Effector CD8-positive, alpha-beta T cell (primary cell): ENCODE measurements at places on chromosomes 2 and 18.

GRCh38 chr18:69774831-69775230, 172.8 kb downstream of the CD226 start:
- no peak for DNase-seq

DNA sequence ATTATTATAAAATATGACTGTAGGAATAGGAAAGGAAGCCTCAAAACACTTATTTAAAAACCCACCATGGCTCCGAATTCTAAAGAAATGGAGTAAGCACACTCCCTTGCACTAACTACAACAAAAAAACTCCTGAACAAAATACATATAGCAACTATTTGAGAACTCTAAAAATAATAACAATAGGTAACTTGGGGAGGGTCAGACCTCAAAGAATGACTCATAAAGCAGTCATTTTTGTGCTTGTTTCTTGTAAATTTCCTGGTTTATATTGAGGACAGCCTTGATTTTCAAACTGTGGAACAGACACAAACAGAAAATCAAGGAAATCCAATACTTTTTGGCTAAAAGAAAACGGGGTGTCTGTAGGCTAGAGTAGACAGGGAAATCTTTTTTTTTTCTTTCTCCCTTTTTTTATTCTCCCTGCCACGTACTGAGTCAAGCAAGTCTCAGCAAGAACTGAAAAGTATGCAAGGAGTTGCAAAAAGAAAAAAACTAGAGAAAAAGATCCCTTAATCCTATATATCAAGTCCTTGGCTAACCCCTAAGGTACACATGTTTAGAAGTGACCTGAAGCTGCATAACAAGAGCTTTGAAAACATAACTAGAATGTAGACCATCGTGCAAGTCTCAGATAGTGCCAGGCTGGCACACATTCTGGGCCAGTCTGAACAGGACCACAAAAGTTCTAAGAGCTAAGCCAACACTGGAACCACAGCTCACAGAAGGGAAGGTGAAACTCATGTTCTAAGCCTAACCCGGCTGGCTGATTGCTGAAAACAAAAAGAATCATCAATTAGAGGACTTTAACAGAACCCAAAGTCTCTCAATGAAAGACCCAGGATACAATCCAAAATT, 403.1 kb upstream of the LYPD1 start:
- no peak for DNase-seq

DNA sequence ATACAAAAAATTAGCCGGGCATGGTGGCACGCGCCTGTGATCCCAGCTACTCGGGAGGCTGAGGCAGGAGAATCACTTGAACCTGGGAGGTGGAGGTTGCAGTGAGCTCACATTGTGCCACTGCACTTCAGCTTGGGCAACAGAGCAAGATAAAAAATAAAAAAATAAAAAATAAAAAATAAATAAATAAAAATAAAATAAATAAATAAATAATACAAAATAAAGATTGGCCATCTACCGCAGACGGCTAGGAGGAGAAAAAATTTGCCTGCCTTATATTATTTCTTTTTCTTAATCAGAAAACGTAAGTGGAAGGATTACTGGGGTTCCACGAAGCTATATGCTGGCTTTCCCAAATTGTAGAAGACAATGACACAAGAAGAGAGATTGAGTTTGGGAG, 229.7 kb downstream of the EPHA4 start:
- no peak for DNase-seq

DNA sequence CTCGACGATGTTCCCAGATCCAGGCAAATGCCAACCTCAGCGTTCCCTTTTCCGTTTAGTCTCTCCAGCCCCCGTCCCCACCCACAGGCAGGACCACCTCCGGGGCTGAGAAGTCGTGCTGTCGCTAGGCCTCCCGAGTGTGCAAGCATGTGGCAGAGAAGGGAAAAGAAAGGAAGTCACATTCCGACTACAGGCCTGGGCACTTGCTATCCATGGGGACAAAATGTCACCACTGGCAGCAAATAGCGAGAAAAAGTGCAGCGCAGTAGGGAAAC, 420 bp downstream of the PIGN start:
- DNase-seq, result no peak

- DNase-seq, result no peak
Observed at GRCh38 chr2:200747668-200748618, 63.8 kb upstream of the BZW1 start.

DNA sequence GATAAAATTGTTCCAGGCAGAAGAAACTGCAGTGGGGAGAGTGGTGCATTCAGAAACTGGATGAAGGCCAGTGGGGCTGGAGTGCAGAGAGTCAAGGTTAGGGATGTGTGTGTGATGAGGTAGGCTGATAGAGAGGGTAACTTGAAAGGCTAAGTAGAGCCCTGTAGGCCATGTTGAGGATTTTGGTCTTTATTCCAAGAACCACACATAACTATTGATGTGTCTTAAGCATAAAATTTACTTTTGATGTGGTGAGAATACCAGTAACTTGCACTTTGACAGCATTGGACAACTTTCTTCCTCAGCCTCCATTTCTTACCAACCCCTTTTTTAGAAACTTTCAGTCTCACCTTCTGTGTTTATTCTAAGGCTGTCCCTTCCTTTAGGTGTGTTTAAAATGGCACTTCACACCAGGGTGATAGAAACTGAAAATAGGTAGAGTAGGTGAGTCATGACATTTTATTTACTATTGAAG, 22.6 kb downstream of the MTX2 start:
- DNase-seq, result no peak

DNA sequence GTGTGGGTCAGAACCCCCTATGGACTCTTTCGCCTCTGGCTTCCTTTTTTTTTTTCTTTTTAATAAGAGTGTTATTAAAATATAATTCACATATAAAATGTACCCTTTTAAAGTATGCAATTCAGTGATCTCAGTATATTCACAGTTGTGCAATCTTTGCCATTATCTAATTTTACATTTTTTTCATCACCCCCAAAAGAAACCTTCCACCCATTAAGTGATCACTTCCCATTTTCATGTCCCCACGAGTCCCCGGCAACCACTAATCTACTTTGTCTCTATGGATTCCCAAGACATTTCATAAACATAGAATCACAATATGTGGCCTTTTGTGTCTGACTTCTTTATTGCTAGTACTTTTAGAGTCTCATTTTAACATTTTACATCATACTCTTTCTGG, 38.7 kb upstream of the ANXA4 start:
- no peak for DNase-seq

DNA sequence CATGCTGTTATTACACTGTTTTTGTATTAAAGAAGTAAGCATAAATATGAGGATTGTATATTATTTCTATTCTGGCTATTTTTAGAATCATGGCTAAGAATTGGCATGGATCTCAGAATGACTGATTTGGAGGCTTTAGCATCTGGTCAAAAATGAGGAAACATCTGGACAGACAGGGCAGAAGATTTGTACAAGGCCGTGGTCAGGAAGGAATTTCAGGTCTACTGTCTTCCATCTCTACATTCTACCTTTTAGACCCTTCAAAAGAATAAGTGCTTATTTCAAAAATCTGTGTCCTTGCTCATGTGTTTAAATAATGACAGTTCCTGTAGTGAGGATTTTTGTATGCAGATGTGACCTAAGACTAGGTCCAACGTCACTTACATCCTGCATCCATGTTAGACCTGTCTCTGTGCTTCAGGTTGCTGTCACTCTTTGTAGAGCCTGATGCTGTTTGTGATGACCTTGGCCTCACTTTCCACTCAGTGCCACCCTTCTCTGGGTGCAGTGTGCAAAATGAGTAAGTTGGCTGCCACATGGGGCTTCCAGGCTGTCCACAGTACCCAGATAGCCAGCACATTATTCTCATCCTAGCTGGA, 54.7 kb upstream of the B3GNT2 start:
- DNase-seq, result no peak

- no peak for DNase-seq
Observed at GRCh38 chr2:147792966-147793617, 51.7 kb upstream of the ACVR2A start.

DNA sequence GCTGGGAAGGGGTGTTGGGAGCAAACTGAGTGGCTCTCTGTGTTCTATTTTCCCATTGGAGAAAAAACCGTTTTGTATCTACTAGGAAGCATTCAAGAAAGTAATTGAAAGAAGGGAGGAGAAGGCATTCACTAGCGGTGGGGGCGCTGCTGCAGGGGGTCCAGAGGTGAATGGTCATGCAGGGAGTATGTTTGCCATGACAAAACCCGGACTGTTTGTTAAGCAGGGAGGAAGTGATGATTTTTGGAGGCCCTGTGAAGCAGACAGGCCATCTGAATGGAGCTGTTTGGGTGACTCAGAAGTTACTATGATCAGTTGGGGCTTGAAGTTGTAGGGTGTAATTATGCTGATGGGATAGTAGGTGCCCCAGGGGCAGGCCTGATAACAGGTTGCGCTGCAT, 7.0 kb downstream of the TAF4B start:
- no peak for DNase-seq

DNA sequence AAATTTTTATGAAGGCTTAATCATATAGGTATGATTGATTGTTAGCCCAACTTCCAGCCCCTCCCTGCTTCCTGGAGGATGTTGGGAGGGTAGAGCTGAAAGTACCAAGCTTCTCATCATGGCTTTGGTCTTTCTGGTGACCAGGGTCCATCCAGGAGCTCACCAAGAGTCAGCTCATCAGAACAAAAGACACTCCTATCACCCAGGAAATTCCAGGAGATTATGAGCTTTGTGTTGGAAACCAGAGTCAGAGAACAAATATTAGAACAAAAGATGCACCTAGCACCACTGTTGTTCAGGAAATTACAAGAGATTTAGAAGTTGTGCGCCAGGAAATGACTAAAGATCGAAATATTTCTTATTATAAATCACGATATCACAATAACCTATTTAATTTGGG, 119.9 kb upstream of the THUMPD2 start:
- DNase-seq, result no peak

- no peak for DNase-seq
Observed at GRCh38 chr18:64399566-64399965, 250.7 kb upstream of the LINC00305 start.

GRCh38 chr2:138223319-138223718, 259.0 kb downstream of the HNMT start:
- no peak for DNase-seq

DNA sequence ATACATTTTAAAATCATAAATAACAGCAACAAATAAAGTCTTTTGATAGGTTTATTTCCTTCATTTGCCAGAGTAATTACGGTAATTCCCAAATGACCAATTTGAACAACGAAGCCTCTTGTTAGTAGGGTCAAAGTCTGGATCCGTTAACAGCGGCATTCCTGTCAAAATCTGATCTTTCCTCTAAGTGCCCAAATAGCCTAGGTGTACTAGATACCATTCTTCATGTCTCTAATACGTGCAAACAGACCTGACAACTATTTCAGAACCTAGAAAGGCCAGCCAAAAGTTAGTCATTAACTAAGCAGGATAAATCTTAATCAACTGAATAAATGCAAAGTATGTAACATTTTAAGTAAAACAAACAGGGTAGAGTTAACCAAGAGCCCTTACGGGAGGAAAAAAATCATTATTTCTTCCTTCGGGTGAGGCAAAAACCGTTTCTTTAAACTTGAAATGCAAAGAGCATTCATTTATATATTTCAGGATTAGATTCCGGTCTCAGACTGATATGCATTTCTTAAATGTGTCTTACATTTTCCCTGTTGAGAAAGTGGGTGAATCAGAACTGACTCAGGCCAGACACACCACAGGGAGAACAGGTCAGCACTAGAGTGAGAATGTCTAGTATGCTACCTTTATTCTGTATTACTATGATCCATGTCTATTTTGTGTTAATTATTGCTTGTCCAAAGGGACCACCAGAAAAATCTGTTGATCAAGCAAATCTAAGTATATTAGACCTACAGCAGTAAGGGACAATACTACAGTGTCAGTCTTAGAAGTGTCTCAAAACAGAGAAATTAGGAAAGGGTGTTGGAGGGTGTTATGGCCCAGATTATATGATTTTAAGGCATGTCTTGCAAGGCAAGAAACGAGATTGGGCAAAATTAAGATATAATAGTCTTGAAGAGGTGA, 141.5 kb upstream of the NDUFV2 start:
- no peak for DNase-seq

DNA sequence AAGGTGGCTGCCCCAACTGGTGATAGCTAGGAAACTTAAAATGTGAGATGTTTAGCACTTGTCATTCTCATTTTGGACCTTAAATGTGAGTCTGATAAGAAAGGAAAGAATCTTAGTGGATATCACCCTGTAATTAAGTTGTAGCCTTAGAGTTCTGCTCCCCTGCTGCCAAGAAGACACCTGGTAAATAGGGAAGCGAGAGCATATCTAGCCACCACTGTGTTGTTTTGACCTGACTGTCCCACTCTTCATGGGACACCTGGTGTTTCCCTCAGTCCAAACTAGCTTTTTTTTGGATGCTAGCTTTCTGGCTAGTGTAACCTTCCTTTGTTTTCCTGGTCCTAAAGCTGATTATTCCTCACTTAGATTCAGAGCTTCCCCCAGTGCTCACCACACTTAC, 357.6 kb downstream of the RAD51AP2 start:
- no peak for DNase-seq

GRCh38 chr18:74063557-74063956, 84.1 kb downstream of the FBXO15 start:
- DNase-seq, result no peak

DNA sequence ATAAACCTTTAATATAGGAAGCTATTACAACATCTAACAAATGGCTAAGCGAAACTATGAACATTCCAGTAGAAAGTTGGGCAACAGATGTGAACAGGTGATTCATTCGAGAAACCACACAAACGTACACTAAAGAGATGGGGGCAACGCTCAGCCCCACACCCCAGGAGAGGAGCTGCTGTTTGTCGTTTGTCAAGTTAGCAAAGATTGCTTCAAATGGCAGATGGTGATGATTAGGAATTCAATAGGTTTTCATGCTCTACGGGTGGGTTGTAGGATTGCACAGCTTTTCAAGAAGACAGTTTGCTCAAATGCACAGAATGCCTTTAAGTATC, 154.7 kb upstream of the HDAC4 start:
- no peak for DNase-seq

- no peak for DNase-seq
Observed at GRCh38 chr2:60522462-60522861, 31.0 kb downstream of the BCL11A start.

DNA sequence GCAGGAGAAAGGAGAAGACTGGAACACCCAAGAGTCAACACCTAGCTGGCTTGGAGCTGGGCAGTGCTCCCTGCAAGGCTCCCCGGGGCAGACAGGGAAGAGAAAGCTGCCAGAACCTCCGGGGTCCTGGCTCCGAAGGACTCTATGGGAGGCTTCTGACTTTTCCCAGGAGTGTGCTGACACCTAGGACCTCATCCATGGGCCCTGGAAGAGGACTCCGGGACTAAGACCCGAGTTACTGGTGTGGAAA, 37.8 kb upstream of the ATP6V1B1 start:
- no peak for DNase-seq
